SK-N-MC (cell line): ENCODE measurements at places on chromosomes 4 and X.

- DNase-seq: no peak
Measured at GRCh38 chrX:70480660-70481018, 36.0 kb downstream of the DLG3 start.

DNA sequence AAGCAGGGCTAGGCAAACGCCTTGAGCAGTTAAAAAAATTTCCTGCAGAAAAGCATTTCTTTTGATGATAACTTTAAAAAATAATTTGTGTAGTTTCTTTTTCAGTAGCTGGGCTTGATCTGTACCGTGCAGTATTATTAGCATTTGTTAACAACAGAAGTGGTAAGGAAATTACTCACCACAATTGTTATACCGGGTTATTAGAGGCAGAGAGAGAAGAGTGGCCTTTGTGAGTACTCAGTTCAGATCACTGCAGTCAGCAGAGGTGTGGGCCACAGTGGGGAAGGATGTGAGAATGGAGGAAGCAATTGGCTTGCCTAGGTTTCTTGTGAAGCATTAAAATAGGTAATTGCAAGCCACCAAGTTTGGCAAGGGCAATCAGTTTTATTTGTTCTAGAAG, 14.3 kb upstream of the IL21 start:
- no peak for DNase-seq

DNA sequence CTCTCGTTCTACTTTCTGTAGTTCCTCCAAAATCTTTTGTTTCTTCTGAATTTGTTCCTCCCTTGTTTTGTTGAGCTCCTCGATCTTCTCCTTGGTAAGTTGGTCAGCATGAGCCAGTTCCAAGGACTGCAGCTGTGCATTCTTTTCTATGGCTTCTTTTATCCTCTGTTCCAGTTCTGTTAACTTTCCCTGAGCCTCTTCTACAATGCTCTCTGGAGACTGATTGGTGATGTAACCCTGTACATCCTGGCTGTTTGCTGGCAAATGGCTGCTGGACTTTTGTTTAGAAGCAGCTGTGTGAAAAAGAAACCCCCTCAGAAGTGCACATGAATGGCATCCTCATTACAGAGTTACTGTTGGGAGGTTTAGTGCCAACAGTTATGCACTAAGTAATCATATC, 70.5 kb upstream of the COX18 start:
- DNase-seq: no peak

- DNase-seq: no peak
Measured at GRCh38 chrX:22686138-22686541, 313.6 kb upstream of the DDX53 start.

DNA sequence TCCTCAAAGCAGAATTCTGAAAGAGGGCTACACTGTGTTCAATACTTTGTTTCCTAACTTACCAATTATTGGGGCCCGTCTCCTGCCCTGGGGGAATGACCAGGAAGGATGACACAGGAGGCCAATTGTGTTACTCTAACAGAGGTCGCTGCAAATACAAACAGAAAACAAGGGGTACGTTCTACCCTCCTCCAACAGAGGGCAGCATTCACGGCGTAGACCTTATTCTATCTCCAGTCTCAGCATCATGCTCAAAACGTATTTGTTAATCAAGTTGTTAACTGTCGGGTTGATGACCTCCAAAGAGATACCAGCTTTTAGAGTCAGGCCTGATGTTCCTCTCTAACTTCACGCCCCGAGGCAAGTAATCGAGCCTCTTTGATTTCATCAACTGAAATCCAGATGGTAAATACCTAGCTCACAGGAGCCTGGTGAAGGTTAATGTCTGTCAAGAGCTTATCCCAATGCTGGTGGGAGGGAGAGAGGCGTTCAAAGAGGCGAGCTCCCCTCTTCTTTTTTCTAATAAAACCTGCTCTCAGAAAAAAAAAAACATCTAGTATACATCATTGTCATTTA, 181.0 kb upstream of the KCNIP4 start:
- DNase-seq: no peak

DNA sequence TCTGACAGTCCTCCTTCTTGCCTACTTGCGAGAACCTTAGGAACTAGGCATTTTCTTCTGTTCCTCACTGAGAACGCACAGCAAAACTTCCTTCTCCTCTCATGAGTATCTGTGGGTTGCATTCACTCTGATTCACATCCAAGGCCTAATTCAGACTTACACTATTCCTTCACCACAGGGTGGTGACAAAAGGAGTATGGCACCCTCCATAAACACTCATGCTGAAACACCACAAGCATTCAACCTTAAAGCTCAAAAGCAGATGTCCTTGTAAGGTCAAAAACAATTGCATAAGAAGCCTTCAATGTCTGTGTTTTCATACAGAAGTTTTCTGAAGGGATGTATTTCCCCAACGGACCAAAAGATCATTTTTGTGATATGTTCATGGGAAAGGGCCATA, 147.3 kb downstream of the CORIN start:
- no peak for DNase-seq

GRCh38 chrX:79231662-79232061, 87.2 kb downstream of the GPR174 start:
- no peak for DNase-seq

GRCh38 chr4:38672397-38673129, 8.6 kb downstream of the KLF3 start:
- DNase-seq: no peak

- DNase-seq: no peak
Measured at GRCh38 chr4:86972997-86973396, 38.2 kb downstream of the AFF1 start.

GRCh38 chr4:82599336-82599735, 37.5 kb upstream of the TMEM150C start:
- DNase-seq: no peak

DNA sequence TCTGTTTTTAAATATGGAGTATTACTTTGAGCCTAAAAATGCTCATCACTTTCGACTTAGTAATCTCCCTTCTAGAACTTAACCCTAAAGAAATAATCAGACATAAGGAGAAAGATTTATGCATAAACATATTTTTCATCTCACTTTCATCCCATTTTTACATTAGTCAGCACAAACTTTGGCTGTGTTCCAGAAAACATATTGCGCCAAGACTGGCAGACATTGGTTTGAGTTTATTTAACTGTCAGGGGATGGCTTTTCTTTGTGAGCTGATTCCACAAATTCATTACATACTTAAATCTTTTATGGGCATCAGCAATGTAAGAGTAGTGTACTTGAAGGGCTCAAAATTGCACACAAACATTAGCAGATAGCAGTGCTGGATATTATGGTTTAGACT, 23.7 kb downstream of the MAOA start:
- DNase-seq: peak; percentile 79

GRCh38 chr4:101141230-101141629, 206.1 kb downstream of the PPP3CA start:
- DNase-seq: no peak

GRCh38 chrX:116111934-116112595, 58.5 kb upstream of the AGTR2 start:
- DNase-seq: no peak

DNA sequence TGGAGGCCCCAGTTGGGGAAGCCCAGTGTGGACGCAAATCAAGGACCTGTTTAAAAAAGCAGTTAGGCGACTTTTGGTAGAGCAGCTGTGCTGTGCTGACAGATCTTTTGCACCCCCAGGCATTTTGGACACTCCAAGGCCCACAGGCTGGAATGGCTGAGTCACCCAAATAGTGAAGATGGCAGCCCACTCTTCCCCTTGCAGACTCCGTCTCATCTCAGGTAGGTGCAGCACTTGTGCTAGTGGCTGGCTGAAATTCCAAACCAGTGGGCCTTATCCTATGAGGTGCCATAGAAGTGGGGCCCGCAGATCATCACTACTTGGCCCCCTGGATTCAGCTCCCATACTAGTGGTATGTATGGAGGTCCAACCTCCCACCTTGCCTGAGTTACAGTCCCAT, 42.8 kb downstream of the CPXCR1 start:
- no peak for DNase-seq

DNA sequence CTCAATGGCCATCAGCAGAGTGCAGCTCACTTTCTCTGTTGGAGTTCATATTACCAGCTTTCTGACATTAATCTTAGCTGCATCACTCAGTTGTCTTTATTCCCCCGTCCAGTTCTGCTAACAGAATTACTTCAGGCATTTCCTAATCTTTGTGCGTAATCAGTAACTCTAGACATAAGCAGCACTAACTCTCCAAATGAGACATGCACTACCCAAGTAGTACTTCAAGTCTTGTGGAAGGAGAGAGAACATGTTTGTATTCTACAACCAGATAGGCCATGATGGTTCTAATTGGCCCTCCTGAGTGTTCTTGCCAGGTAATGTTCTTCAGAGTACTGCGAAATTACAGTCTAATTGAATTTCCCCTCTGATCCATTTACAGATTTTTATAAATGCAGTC, 448.5 kb upstream of the RPS6KA3 start:
- no peak for DNase-seq

GRCh38 chrX:121014826-121015225, 29.3 kb upstream of the CT47A1 start:
- no peak for DNase-seq

GRCh38 chr4:88792268-88792781, 94.7 kb upstream of the NAP1L5 start:
- no peak for DNase-seq

GRCh38 chrX:103794119-103794518, 17.5 kb downstream of the PLP1 start:
- DNase-seq: no peak

DNA sequence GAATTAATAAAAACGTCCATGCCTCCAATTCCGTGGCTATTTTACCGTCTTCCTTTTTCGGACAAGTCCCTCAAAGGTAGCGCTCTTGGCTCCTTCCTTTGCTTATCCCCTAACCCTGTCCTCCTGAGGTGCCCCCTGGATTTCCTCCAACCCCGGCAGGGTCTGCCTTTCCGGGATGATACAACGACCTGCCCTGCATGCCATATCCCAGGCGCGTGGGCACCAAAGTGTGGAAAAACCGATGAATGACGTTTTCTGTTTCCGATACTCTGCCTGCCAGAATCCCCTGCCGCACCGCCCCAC, 706 bp upstream of the CSTF2 start:
- no peak for DNase-seq

GRCh38 chr4:106864231-106864630, 171.9 kb downstream of the DKK2 start:
- no peak for DNase-seq

DNA sequence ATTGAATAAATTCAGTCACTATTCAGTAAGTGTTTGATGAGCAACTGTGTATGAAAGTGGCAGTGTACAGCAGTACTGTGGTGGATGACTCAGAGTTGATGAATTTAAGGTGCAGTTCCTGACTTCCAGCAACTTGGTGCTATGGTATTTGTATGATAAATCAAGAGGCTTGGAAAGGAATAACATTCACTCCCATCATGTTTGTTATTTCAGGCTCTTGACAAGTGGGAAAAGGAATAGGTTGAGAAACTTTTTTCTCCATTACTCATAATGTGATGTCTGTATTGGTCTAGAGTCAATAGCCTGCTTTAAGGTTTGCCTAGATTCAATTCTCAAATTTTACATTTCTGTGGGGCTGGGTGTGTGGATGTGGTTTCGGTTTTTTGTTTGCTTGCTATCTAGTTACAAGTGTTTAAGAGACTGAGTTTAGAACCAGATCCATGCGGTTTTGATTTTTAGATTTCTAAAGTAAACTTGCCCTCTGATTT, 35.1 kb upstream of the CYP2U1 start:
- DNase-seq: no peak

DNA sequence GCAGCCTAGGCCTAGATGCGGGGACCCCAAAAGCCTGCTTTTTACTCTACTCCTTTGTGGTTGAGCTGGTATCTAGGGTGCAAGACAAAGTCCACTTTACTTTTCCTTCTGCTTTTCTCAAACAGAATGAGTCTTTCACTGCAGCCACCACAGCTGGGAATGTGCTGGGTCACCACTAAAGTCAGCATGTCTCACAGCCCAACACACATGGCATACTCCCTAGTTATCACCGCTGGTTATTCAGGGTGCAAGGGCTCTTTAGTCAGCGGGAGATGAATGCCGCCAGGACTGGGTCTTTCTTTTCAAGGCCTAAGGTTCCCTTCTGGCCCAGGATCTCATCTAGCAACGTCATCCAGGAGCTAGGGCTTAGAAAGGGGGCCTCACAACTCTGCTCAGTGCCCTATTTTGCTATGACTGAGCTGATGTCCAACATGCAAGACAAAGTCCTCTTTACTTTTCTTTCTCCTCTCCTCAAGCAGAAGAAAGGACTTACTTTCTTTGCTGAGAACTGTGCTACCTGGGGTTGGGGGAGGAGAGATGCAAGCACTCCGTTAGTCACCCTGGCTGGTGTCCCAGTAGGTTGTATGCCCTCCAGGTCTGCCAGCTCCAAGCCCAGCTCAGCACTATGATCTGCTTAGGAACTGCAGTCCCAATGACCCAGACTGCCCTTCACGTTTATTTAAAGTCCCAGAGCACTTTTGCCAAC, 22.9 kb upstream of the STPG2 start:
- no peak for DNase-seq

- DNase-seq: peak; percentile 78
Measured at GRCh38 chr4:118224243-118224829, 128.5 kb downstream of the PRSS12 start.

DNA sequence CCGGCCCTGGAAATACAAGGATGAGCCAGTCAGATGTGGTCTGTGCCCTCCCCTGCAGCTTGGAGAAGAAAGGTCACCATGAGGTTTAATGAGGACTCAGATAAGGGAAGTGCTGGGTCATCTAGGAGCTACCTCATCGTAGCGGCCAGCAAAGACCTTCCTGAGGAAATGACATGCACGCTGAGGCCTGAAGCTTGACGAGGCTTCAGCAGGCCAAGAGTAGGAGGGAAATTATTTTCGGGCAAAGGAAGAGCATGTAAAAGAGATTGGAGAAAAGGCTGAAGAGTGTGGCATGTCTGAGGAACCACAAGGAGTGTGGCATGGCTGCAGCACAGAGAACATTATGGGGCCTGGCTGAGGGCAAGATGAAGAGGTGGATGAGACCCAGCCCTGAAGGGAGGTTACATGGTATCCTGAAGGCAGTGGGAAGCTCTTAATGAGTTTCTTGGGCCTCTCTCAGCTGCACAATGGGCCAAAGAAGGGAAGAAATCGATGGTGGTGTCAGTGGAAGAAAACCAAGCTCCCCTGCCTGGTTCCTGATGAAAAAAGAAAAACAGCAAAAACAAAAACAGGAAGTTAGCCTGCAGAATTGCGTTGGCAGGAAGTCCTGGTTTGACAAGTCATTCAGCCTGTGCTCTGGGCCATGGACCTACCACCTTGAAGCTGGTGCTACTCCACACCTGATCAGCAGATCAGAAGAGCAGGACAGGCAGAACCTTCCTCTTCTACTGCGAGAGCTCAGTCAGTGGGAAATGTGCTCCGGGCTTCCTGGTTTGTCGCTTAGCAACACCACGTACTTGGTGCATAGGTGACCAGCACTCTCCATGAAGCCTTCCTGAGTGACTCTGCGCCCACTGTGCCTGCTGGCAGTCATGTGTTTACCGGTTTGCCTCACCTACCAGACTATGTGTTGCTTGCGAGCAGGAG, 134.5 kb upstream of the KLF3 start:
- no peak for DNase-seq

GRCh38 chr4:135804785-135805184, 1603.2 kb upstream of the PABPC4L start:
- DNase-seq: no peak
